ENCODE measurements at places on chromosomes 12 and 14.

- DNase-seq, result peak; percentile 97
These were observed 22.9 kb downstream of the VDR start for GRCh38 chr12:47881826-47882427.

DNA sequence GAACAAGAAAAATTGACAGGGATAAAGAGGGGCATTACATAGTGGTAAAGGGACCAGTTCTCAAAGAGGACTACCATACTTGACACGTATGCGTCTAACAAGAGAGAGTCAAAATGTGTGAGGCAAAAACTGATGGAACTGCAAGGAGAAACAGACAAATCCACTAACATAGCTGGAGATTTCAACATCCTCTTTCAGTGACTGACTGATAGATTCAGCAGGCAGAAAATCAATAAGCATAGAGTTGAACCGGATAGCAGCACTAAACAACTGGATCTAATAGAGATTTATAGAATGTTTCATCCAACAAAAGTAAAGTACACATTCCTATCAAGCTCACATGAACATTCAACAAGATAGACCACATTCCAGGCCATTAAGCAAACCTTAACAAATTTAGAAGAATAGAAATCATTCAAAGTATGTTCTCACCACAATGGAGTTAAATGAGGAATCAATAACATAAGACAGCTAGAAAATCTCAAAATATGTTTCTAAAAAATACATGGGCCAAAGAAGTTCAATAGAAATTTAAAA is 16.1 kb upstream of the CRACR2A start:
- DNase-seq, result no peak

DNA sequence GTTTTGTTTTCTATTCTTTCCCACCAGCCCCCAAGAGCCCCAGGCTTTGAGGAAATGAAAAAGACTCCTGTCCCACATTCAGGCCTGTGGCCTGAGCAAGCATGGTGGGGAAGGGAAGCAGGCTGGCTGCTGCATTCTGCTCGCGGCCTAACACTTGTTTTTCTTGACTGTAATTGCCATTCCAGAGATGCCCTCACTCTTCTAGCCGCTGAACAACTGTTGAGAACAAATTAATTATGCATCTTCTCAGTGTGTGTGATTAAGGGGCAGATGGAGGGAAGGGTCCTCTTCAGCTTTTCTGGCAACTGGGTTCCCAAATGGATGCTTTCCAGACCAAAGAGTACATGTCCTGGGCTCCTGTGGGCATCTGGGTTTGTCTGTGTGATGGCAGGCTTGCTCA is 43.3 kb downstream of the ADCK1 start:
- no peak for DNase-seq

DNA sequence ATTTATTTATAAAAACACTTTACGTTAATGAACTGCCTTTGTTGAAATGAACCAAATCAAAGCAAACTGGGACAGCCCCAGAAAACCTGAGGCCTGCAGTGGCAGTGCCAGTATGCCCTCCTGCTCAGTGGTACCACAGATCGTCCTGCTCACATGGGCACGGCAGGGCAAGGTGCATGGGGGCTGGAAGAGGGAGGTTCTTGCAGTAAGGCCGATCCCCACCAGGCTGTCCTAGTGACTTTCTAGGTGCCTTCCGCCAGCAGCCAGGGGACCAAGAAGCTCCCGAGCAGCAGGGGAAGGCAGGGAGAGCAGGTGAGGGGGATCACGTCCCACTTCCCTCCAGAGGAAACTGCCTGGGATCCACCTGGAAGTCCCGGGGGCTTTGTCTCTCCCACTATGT is 63.9 kb downstream of the TESC start:
- no peak for DNase-seq

DNA sequence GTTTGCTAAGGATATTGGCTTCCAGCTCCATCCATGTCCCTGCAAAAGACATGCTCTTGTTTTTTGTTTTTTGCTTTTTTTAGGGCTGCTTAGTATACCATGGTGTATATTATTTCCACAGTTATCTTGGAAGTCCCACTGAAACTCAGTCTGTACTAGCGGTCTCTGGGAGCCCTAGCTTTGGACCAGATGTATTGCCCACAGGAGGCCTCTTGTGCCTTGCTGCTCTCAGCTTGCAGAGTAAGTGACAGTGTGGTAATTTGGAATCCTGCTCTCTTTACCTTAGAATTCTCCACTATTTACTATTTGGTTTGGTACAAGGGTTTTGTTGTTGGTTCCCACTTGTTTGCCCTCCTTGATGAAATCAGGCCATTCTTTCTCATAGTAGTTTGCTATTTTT is 1022.9 kb downstream of the LRFN5 start:
- no peak for DNase-seq

DNA sequence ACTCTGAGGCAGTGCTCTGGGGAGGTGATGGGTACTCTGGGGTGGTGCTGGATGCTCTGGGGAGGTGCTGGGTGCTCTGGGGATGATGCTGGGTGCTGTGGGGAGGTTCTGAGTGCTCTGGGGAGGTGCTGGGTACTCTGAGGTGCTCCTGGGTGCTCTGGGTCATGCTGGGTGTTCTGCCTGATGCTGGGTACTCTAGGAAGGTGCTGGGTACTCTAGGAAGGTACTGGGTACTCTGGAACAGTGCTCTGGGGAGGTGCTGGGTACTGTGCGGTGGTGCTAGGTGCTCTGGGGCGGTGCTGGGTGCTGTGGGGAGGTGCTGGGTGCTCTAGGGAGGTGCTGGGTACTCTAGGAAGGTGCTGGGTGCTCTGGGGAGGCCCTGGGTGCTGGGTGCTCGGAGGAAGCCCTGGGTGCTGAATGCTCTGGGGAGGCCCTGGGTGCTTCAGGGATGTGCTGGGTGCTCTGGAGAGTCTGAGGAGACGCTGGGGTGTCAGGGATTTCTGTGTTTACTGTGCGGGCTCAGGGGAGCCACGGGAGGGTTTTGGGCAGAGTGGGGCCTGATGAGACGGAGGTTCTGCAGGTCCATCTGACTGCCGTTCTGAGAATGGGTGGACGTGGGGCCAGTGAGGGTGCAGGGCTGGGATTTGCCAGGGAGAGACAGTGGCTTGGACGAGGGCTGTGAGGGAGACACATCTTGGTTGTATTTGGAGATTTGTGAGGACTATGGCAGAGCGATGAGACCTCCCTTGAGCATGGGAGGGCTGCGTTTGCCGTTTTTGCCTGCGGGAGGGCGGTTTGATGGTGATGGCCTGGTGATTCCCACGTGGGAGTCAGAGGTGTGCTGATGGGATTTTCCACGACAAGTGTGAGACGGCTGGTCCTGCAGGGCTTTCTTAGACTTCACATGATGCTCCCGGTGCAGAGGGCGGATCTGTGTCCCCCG is 30.0 kb downstream of the MMP17 start:
- no peak for DNase-seq

GRCh38 chr12:92765871-92766270 is 63.1 kb downstream of the PLEKHG7 start:
- no peak for DNase-seq

GRCh38 chr12:131089531-131090273 is 136.0 kb downstream of the ADGRD1 start:
- no peak for DNase-seq

DNA sequence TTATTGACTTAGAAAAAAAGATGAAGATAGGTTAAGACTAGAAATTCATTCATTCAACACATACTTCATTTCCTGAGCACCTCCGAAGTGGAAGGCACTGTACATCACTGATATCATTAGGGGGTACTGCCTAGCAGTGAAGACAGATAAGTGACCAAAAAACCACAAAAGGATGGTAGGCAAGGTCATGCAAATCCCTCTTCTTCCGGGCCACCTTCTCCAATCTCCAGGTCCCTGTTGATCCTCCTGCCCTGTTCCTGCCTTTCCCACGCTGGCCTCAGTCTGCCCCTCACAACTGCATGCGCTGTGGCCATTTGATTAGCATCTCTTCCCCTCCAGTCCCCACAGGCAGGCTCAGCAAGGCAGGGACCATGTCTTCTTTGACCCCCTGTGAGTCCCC is 60.8 kb downstream of the SETD3 start:
- no peak for DNase-seq

DNA sequence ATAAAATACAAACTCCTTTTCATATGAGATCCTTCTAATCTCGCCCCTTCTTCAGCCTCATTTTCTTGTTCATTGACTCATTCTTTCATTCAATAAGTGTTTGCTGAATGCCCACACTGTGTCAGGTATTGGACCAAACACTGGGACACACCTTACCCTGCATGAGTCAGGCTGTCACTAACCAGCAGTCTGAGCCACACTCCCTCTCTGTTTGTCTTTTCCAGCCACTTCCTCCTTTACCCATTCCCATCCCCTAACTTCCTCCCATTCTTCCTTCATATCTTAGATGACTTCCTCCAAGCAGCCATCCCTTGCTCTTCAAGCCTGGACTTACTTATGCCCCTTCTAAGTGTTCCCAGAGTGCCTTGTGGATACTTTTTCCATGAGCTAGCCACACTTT is 27.0 kb upstream of the HIF1A start:
- DNase-seq, result no peak

GRCh38 chr14:93493054-93493453 is 62.3 kb downstream of the UNC79 start:
- no peak for DNase-seq

GRCh38 chr12:32205731-32206130 is 99.1 kb downstream of the BICD1 start:
- no peak for DNase-seq

DNA sequence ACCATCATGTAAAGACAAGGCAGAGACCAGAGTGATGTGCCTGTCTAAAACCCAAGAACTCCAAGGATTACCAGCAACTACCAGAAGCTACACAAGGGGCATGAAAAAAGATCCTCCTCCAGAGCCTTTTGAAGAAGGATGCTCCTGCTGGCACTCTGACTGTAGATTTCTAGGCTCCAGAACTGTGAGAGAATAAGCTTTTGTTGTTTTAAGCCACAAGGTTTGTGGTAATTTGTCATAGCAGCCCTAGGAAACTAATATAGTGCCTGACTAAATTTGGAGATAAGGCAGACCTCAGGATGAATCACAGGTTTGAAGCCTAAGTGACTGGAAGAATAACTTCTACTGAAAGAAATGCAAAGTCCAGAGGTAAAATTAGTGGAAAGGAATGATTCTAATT is 132.9 kb downstream of the CEP83 start:
- no peak for DNase-seq

GRCh38 chr14:103742499-103743255 is 27.1 kb downstream of the ZFYVE21 start:
- DNase-seq, result no peak

DNA sequence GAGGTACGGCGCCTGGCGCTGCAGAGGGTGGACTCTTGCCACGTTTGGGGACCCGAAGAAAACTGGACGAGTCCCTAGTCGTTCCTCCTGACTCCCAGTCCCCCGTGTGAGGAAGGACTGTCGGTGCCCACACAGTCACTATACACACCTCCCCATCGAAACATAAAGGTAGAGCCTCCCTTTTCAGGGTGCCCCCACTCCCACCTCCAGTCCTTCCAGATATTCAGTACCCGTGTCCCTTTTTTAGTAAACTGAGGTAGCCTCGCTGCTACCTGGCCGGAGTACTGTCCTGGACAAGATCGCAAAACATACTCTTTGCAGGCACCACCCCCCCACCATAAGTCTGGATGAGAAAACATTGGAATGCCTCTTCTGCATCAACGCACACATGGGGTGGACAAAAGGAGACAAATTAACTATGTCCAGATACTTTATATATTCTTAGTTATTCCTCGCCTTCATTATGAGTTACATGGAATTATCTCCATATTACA is 610 bp upstream of the KMT2D start:
- DNase-seq, result no peak

- no peak for DNase-seq
These were observed 113.8 kb downstream of the PIK3C2G start for GRCh38 chr12:18375131-18375530.

DNA sequence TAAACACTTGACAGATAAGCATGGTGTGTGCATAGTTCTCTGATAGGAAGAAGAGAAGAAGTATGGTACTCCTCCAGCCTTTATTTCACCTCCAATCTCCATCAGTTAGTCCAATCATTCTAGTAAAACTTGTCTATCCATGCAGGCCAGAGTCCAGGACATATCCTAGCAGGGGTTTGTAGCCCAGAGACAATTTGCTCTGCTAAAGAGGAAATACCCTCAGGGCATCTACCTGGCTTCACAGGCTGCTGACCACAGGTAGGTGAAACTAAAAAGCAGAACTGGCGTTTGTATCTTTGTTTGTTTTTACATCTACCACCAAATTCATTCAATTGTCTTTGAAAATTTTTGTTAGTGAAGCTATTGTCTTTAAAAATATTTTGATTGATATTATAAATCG is 717.6 kb downstream of the FSCB start:
- no peak for DNase-seq

GRCh38 chr14:91410771-91411536 is 6.7 kb downstream of the CCDC88C start:
- DNase-seq, result no peak

- DNase-seq, result no peak
These were observed 223.0 kb downstream of the BTG1 start for GRCh38 chr12:91922674-91923073.

DNA sequence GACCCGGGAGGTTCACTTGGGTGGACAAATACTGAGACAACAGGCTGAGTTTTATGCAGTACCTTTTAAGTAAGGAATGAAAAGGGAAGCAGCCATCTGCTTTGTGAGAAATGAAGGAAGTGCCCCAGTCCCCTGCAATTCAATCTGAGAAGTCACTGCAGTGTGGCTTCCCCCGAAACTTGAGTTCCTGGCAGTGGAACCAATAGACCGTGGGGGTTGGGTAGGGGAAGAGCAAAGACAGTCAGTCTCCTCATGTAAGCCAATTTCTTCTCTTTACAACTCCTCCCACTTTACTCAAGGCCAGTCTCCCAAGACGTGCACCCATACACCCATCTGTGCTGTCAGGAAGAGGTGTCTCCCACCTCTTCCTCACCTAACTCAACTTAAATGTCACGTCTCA is 206.5 kb downstream of the BCAT1 start:
- no peak for DNase-seq

DNA sequence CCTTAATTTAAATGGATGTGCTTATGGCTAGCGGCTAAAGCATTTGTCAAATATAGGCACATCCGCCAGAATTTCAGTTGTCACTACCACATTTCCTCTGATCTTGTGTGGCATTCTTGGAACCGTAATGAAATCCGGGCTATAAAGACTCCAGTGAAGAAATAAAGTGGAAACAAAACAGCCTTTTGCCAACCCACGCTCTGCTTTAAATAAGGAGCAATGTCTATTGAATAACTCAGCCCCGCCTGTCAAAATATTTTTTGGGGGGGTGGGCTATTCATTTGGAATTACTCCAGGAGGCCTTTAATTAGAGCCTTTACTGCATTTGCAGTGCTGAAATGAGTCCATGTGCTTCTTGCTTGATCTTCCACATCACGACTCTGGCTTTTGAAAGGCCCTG is 179.6 kb upstream of the RPH3A start:
- no peak for DNase-seq

DNA sequence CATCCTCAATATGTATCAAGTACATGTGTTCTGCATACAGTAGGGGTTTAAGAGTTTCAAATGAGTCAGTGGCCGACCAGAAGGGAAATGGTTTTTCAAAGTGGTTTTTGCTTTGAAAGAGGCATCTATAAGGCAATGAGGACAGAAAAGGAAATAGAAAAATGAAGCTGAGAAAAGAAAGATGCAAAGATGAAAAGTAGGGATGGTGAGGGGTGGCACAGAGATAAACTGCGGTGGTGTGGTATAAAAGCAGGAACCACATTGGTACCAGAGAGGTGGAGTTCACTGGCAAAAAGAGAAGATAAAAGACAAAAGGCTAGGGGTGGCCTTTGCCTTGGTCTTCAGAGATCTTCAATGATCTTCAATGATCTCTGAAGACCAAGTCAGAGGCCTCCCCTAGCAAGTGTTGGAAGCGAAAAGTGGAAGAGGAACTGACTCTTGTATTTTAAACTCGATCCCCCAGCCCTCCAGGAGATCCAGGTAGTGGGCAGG is 144.0 kb upstream of the KRR1 start:
- DNase-seq, result no peak
